ENCODE measurements at places on chromosomes 2 and 18.

DNA sequence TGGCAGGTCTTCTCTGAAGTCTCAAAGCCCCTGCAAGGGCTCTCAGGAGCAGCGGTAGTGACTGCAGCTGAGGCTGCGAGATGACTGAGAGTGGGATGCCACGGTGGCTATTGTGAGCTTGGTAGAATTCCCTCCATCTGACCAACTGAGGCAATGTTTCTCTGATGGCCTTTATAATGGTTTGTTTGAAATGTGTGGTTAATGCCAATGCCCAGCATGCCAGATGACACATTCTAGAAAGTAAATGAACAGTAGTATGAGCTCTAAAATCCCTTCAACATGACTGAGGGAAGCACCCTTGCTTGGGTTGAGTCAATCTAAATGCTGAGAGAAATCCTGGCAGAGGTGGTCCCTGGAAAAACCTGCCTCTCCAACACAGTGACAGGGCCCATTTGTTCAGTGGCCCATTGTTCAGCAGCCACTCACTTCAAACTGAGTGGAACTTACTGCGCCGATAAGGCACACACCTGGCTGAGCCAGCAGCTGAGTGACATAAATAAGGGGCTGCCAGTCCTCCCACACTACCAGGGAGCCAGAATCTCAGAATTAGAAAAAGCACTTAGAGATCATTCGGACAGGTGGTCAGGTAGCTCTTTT is 31.7 kb downstream of the SULT1C2 start:
- no peak for DNase-seq

DNA sequence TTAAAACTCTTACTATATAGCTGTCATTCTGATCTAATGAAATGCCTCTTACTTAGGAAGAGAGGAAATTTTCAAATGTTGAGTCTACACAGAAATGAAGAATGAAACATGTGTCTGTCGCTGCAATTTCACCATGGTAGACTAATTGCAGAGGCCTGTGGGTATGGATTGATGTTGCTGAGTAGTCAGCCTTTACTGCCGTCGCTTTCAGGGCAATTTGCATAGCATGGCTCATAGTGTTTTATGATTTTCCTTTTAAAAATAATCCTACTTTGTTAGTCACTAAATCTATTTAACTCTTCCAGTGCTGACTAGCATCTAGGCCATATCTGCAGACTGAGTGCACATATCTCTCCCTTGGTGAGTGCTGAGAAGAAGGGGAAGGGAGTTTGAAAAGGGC is 819.2 kb downstream of the SATB2 start:
- no peak for DNase-seq

GRCh38 chr2:63975437-63976124 is 43.6 kb downstream of the VPS54 start:
- no peak for DNase-seq

DNA sequence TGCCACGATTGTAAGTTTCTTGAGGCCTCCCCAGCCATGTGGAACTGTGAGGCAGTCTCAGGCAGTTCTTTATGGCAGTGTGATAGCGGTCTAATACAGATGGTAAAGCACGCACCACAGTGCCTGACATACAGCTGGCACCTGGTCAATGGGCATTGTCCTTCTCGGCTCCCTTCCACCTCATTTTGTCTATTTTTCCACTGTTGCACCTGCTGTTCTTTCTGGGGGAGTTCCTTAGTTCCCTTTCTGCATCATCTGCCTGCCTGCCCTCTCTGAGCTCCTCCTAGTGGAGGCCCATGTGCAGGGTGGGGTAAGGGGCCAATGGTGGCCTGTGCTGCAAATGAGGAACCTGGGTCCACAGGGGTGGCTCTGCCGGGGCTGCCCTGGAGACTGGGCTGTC is 157.6 kb downstream of the LPIN1 start:
- DNase-seq: no peak

- no peak for DNase-seq
These were observed 240.9 kb downstream of the ICOS start for GRCh38 chr2:204177251-204177976.

DNA sequence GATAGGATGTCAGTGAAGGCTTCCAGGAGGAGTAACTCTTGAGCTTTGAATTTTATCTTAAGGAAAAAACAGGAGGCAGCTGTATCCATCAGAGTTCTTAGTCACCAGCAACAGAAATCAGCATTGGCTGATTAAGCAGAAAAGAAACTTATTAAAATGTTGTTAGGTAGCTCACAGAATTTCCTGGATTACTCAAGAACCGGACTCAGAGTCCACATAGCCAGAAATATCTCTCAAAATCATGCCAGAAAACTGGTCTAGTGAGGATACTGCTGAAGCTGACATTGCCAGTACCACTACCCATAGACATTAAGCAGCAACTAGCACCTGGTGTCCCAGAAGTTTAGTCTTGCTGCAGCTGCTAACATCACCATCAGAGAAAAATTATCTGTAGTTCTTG is 10.1 kb upstream of the AFTPH start:
- no peak for DNase-seq

GRCh38 chr2:239052798-239053665 is 205.1 kb downstream of the TWIST2 start:
- no peak for DNase-seq

- DNase-seq: no peak
These were observed 10.0 kb upstream of the OTX1 start for GRCh38 chr2:63040586-63040985.
